Cerebellar nuclear complex (tissue), 1 donor: ENCODE measurements at places on chromosomes 1 and 21.

DNA sequence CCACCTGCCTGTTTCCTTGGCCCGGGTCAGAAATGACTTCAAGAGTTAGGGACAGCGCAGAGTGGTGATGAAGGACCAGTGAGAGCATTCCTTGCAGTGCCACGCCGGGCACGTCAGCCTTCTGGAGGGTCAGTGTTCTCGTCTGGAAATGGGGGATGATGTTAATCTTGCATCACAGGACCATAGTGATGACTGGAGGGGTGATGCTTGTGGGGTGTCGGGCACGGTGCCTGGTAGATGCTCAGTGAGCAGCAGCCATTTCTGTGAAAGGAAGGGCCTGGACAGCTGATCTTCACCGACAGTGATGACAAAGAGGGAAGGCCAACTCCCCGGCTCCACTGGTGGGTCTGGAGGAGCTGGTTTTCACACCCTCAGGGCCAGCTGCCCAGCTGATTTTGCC lies 56.2 kb downstream of the DDX20 start:
- no peak for DNase-seq

DNA sequence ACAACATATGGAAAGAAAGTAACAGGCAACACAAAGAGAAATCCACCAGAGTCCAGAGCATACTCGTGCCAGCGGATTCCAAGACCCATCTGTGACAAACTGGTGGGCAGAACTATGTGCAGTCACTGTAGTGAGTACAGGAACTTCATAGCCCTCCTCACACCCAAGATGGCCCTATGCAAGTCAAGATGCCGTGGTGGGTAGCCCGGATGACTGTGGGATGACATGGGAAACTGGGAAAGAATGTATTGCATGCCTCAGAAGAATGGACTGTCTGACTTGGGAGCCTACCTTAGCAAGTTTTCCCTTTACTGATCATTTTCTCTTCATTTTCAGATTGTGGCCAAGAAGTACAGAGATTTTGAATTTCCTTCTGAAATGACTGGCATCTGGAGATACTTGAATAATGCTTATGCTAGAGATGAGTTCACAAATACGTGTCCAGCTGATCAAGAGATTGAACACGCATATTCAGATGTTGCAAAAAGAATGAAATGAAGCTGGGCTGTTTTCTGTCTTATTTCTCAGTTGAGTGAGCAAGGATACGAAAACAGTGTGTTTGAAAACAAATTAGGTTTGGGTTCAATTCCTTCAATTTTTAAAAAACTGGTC lies 47.3 kb downstream of the CLIC6 start:
- no peak for DNase-seq

GRCh38 chr1:1370771-1371300 lies 4.2 kb downstream of the AURKAIP1 start:
- no peak for DNase-seq

DNA sequence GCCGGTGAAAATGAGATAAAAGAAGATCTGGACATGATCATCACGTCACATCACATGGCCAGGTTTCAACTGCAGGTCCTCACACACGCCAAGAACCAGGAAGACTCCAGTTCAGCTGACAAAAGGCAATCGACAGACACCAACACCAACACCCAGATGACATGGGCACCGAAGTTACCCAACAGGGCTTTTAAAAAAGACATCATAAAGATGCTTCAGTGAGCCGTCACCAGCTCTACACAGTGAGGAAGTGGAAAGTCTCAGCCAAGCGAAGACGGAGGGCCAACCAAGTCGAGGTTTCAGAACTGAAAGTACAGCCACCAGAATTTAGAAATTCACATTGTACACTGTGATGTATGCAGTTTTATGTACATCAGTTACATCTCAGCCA lies 154.3 kb upstream of the COL6A1 start:
- no peak for DNase-seq

- no peak for DNase-seq
Observed at GRCh38 chr1:220487297-220487820, 40.6 kb upstream of the MARK1 start.

DNA sequence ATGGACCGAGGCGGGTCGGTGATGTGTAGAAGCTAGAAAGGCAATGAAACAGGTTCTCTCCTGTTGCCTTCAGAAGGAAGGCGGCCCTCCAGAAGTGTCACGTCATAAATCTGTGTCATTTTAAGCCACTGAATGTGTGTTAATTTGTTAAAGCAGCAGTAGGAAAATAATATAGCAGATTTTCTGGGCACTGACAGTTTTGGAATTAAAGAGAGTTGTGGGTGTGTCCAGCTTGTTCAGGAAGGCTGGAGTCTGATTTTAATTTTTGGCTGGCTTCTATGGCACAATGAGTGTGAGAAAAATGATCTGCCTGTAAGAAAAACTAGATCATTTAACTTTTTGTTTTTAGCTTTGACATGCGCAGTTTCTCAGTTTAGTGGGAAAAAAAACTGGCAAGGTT lies 177.3 kb downstream of the EDEM3 start:
- DNase-seq, result no peak

- DNase-seq, result no peak
Observed at GRCh38 chr1:29292344-29292743, 56.0 kb downstream of the PTPRU start.

- DNase-seq, result no peak
Observed at GRCh38 chr1:50268049-50268448, 155.2 kb downstream of the DMRTA2 start.
